ENCODE measurements at places on chromosomes 2 and 18. TPM values are rescaled to one million over a fixed set of nuclear protein-coding genes. Genes with fewer than 3 reads are reported as not detected.

DNA sequence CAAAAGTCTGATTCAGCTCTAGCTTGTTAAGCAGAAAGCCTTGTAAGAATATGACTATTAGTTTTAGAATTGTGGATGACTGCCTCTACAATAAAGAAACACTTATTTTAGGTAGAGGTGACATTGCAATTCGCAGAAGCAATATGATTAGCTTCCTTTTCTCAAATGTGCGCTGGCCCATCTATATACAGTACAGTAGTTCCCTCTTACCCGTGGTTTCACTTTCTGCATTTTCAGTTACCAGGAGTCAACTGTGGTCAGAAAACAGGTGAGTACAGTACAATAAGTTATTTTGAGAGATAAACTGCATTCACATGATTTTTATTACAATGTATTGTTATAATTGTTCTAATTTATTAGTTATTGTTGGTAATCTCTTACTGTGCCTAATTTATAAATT lies 405.1 kb downstream of the GPD2 start:
- no peak for DNase-seq

- DNase-seq, result no peak
Observed at GRCh38 chr2:37211939-37212338, 15.6 kb downstream of the CEBPZOS start.

The MALL gene
- polyA plus RNA-seq, result 14.4 TPM

The KIF1A gene
- 14.7 TPM for polyA plus RNA-seq
